ENCODE measurements at places on chromosomes 3 and 15.

DNA sequence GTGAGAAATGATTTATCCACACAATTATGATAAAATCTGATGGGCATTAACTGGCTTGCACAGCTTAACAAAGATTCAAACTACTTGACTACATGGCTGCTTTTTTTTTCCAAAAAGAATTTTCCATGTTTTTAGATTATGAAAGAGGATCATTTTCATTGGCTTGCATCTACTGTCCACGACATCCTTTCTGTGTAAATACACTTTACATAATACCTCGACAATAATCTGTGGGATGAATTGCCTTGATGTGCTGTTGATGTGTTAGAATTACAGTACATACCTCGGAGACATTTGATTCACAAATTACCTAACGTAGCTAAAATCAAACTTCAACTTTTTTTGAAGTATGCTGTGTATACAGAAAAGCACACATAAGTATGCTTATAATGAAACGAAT, 104.4 kb downstream of the PPP2R3A start:
- no peak for DNase-seq

- DNase-seq, result no peak
These were observed 84.7 kb downstream of the AGBL1 start for GRCh38 chr15:86164232-86164898.

DNA sequence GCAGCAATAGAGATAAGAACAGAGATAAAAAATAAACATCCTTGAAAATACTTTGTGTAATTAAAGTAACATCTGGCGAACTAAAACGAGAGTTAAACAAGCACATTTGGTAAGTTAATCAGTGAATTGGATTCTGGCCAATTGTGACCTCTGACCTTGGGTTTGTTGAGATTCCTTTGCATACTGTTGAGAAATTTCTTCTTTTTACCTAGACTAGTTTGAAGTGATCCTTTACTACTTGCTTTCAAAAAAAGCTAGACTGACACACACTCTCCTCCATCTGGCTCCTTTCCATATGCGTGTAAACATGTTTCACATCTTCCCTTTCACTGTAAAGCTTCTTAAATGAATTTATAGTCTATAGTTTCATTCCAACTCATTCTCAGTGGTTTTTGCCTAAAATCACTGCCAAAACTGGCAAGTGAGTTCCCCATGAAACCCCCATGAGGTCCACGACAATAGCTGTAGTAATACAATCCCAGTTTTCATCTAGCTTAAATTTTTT, 17.3 kb upstream of the GBE1 start:
- DNase-seq, result no peak

DNA sequence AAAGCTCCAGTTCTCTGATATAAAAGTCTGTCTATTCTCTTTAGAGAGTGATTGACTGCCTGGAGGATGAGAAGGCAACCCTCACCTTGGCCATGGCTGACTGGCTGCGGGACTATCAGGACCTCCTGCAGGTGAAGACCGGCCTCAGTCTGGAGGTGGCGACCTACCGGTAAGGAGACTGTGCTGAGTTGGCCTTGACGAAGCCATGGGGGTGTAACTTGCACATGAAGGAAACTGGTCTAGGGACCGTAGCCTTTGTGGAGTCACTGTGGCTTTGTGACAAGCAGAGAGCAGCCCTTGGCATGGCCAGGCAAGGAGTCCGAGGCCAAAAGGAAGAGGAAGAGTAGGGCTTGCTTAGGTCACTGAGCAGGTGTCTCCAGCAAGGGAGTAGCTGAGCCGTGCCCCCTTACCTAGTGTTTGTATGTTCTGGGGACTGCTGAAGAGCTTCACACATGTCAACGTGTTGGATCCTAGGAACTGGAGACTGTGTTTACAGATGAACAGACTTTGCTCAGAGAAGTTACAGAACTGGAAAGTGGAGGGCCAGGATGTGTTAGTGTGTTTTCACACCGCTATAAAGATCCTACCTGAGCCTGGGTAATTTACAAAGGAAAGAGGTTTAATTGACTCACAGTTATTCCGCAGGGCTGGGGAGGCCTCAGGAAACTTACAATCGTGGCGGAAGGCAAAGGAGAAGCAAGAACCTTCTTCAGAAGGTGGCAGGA, 8.8 kb downstream of the SYNM start:
- DNase-seq, result no peak

GRCh38 chr3:150433347-150433746, 25.2 kb downstream of the TSC22D2 start:
- DNase-seq, result no peak

GRCh38 chr3:10306156-10306555, 13.4 kb upstream of the GHRL start:
- no peak for DNase-seq

GRCh38 chr3:168341956-168342936, 246.5 kb upstream of the GOLIM4 start:
- no peak for DNase-seq

- no peak for DNase-seq
These were observed 2.2 kb downstream of the NR2F2 start for GRCh38 chr15:96332637-96333121.

DNA sequence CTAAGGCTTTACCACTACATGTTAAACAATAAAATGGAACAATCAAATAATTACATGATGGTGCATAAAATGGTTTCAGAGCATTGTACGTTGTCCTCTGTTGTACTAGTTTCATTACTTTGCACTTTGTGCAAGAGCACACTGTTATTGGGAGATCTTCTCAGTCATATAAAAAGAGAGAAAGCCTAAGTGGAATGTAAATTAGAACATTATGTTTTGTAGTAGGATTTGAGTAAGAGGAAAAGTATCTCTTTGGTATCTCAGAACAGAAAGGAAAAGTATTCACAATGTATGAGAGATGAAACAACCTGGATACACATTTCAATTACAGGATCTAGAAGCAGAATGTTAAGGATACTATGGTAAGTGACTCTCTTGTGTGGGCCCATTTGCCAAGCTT, 26.9 kb upstream of the PLSCR2 start:
- DNase-seq, result no peak

- no peak for DNase-seq
These were observed 3.6 kb downstream of the PLIN1 start for GRCh38 chr15:89675606-89676005.

Data from stimulated activated CD4-positive, alpha-beta T cell treated with anti-CD3 and anti-CD28 coated beads, TNF-alpha, amount 100 ng/mL, for 1 hour (primary cell).